ENCODE measurements at places on chromosomes 5 and 9.

GRCh38 chr5:142952229-142952628 lies 182.1 kb downstream of the ARHGAP26 start:
- DNase-seq = no peak

DNA sequence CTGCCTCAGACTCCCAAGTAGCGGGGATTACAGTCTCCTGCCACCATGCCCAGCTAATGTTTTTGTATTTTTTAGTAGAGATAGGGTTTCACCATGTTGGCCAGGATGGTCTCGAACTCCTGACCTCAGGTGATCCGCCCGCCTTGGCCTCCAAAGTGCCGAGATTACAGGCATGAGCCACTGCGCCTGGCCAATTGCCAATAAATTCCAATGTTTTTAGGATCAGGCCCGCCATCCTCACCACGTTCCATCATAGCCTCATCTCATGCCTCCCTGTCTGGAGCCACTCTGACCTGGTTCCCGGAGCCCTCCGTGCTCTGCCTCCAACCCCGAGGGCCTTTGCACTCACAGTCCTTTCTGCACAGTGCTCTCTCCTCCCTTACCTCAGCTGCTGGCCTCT lies 71.5 kb upstream of the RAPGEF1 start:
- no peak for DNase-seq

- no peak for DNase-seq
Measured at GRCh38 chr9:14351221-14351836, 37.4 kb upstream of the NFIB start.

DNA sequence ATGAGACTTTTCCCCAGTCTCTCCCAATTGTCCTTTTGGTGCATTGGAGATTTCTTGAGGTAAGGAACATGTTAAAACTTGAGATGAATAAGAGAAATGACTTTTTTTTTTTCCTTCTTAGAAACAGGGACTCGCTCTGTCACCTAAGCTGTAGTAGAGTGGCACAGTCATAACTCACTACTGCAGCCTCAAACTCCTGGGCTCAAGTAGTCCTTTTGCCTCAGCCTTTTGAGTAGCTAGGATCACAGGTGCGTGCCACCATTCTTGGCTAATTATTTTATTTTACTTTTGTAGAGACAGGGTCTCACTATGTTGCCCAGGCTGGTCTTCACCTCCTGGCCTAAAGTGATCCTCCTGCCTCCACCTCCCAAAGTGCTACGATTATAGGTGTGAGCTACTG lies 25.9 kb downstream of the CDC42SE2 start:
- DNase-seq = no peak

DNA sequence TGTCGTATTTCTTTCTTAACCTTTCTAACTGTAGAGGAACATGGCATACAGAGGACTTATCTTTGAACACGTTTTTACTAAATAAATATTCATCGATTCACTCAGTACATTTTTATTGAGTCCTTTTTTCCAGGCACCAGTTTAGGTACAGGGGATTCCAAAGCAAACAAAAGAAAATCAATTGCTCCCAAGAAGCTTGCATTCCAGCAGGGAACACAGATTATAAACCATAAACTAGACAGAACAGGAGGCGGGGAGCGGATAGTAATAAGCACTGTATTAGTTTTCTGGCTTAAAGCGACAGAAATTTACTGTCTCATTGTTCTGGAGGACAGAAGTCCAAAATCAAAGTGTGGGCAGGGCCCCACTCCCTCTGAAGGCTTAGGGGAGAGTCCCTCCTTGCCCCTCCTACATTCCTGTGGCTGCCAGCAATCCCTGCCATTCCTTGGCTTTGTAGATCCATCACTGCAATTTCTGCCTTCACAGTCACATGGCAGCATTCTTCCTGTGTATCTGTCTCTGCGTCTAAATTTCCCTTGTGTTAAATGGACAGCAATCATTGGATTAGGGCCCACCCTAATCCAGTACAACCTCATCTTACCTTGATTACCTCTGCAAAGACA lies 115.5 kb downstream of the COL23A1 start:
- DNase-seq = no peak

- no peak for DNase-seq
Measured at GRCh38 chr9:136713550-136713949, 1.2 kb downstream of the DIPK1B start.

- DNase-seq = no peak
Measured at GRCh38 chr9:8241201-8241600, 441.6 kb upstream of the DMAC1 start.

- no peak for DNase-seq
Measured at GRCh38 chr5:139669662-139670368, 21.7 kb downstream of the CXXC5 start.

DNA sequence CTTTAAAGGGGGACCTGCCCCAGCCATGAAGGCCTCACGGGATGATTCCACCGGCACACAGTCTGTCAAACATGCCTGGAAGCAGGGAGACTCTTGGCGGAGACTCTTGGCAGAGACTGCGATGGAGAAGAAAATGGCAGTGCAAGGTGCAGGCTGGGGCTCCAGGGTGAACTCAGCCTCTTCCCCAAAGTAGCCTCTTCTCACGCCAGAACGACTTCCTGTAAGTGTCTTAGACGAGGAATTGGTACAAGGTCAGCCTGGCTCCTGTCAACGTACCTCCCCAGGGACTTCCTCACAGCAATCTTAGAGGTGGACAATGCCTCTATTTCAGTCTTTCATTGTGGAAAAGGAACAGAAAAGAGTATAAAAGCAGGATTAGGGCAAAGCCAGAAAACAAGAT lies 109.3 kb downstream of the UGCG start:
- DNase-seq = no peak

- DNase-seq = no peak
Measured at GRCh38 chr5:154238776-154239481, 48.4 kb downstream of the GALNT10 start.

DNA sequence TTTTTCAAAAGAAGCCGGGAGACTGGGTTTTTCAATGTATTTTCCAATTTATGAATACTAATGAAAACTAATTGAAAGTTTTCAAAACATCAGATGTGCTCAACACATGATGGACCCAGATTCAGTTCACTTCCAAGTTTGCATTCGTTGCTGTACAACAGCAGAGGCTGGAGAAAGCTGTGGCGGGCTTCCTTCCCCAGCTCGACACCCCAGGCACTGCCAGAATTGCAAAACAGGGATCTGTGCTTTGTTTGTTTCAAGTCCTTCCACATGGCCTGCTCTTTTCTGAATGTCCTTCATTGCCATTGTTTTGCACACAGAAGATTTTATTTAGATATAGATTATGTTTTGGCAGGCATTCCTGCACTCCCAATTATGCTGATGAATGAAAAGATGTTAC lies 30.3 kb upstream of the INSYN2B start:
- no peak for DNase-seq

- peak; percentile 90 for DNase-seq
Measured at GRCh38 chr5:38871790-38872551, 26.2 kb downstream of the OSMR start.

DNA sequence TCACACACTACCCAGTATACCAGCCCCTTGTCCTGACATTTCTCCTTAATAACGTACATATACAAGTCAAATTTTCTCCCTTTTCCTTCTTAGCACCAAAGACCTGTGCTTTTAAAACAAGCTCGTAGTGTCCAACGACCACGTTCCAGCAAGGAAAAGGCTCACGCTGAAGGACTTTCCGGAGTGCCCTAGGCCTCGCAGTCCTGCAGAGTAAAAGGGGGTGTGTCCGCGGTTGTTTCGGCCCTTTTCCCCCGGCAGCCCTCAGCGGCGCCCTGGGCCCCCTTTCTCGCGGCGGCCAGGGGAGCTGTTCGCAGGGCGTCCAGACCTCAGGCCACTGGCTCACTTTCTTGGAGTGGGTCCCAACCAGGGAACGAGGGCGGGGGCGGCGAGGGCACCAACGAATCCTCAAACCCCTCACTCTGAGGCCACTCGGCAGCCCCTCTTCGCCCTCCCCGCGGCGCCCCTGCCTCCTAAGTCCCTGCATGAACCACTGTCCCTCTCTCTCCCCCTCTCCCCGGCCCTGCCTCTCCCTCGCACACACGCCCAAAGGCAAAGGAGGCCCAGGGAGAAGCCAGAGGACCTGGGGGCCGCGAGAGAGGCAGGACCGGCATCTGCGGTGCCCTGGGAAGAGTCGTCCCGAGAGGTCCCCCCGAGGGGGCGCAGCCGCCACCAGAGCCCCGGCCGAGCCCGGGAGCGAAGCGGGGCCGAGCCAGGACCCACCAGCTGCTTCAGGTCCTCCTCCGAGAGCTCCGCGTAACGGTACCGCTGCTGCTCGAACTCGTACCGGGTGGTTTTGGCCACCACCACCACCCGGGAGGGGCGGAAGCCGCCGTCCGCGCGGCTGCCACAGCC lies 720 bp downstream of the NADK2 start:
- DNase-seq = peak; percentile 51

DNA sequence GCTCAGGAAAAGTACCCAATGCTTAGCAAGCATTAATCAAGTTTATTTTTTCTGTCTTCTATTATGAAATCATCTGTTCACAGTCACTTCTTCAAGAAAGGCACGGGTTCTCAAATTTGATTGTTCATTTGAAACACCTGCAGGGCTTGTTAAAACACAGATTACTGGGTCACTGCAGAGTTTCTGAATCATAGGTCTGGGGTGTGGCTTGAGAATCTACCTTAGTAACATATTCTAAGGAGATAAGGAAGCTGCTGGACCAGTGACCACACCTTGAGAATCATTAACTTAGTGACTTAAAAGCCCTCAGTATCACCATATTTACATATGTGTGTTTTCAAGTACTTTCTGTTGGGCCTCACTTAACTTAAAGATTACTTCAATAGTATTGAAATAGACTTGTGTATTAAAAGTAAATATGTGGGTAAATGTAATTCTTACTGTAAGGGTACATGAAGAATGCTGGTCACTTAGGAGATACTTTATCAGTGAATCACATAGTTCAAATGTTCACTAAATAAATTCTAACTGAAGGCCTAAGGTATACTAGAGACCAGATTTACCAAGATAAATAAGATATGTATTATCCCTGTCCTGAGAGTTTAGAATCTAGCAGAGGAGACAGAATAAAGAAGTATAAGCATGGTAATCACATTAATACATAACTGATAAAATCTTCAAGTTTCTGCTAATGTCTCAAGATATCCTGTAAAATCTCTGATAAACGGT lies 1342.1 kb upstream of the C9orf72 start:
- DNase-seq = no peak

DNA sequence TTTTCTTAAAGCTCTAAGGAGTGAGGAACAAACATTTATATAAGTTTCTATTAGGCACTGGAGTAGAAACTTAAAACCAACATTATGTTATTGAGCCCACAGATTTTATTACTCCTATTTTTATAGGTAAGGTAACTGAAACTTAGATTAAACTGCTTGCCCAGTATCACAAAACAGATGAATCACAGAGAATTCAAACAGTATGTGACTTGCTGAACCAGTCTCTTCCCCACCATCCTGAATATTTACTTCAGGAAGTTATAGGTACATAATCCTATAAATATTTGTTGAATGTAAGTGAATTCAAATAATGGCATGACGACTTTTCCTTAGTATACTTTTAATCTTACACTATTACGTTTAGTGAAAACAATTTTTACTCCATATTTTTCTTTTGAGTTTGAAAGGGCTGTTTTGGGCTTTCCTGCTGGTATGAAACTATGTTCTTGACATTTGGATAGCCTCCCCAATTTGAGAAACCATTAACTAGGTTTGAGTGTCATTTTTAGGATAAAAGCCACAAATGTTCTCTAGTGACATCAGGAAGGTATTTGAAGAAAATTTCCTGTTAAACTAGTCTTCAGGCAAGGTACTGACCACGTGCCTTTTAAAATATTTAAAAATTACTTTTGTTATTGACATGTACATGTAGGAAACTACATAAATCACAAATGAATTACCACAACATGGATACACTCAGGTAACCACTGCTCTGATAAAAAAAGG lies 39.3 kb downstream of the PRRC1 start:
- no peak for DNase-seq
